ENCODE measurements at places on chromosomes 13 and 19.
A peak's percentile ranks its signal among the peaks of the same experiment; 100 is the strongest.

DNA sequence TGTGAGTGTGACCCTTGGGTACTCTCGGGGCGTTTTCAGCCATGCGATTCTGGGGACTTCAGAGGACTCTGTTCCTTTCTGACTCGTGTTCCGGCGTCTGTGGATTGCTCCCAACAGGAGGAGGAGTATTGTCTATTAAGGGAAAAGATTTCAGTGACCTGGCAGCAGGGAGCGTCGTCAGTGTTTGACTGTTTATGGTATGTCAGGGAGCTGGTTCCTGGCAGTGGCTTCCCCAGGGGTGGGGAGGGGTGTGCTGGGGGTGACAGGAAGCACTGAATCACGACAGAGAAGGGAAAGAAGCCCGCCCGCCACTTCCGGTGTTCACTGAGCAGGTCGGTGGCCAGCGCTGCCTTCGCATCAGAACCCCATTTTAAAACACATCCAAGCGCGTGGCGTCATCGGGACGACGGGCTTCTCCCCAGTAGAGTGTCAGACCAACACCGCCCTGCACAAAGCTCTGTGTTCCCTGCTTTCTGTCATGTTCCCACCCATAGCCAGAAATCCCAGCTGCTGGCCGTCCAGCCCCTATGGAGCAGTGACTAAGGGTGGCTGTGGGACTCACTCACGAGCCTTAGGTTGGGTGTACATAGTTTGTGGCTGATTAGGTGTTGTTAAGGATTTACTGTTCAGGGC is 33.8 kb downstream of the COL4A2 start:
- DNase-seq: peak; percentile 19

- DNase-seq: no peak
Observed at GRCh38 chr19:20969498-20969897, 46.4 kb downstream of the ZNF85 start.

DNA sequence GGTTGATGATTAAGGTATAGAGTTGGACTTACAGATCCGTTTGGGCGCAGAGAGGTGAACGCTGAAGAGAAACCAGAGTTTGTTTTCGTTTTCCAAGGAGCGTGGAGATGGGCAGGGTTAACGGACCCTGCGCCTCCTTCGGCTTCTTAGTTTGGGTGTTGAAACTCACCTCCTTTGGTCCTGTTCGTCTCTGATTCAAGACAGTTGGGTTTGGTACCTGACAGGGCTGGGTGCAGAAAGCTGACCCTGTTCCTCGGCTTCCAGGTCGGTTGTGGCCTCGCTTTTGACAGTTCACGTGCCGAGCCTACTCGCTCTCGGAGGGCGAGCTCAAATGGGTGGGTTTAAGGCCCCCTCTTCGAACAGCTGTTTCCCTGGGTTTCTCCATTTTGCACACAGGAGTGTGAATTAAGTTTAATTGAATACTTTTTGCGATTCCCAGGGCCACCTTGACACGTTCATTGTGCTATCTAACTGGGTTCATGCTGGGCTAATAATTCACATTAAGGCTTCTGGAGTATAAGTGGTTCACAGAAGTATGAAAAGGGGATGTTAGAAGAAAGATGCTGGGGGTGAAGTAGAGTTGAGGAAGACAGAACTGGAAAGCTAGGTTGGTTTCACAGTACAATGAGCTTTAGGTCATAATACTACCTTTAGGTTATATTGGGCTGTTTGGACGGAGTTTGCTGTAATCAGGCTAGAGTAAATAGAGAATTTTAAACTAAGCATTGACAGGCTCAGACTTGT is 638 bp downstream of the USPL1 start:
- DNase-seq: no peak

DNA sequence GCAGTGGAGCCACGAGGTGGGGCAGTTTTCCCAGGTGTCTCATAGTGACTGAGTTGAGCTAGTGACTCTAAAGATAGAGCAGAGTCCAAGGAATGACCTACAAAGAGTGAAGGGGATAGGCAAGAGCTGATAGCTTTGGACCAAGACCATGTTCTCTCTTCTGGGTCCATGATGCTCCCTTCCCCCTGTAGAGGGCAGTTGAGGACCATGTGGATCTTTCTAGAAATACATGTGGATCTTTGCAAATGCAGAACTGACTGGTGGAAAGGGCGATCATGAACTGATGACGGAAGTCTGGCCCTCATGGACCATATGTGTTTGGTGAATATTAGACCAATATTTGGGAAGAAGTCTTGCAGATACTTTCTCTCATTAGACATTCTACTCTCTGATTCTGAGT is 6.9 kb downstream of the PSG1 start:
- DNase-seq: no peak

DNA sequence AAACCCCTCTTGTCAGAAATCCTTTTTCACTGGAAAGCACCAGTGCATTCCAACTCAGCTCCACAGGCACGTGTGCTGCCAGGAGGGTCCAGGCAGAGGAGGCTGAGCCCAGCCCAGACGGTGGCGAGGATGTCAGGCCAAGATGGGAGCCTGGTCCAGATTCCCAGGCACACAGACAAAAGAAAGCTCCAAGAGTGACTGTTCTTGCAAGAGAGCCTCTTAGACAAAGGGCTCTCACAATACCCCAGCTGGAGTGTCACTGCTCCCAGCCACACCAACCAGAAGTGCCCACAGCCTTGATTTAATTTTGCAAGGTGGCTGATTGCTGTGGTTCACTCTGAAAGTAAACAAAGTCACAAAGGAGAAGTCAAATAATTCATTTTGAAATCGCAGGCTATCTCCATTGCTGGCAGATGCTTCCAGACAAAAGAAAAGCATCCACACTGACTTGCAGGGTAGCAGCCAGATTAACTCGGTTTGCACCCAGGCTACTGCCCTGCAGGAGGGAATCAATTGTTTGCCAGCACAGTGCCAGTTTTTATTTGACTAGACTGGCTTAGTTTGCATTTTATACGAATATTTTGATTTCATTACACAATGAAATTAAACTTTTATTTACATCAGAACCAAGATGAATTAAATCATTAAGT is 95.1 kb downstream of the RAB20 start:
- DNase-seq: no peak

DNA sequence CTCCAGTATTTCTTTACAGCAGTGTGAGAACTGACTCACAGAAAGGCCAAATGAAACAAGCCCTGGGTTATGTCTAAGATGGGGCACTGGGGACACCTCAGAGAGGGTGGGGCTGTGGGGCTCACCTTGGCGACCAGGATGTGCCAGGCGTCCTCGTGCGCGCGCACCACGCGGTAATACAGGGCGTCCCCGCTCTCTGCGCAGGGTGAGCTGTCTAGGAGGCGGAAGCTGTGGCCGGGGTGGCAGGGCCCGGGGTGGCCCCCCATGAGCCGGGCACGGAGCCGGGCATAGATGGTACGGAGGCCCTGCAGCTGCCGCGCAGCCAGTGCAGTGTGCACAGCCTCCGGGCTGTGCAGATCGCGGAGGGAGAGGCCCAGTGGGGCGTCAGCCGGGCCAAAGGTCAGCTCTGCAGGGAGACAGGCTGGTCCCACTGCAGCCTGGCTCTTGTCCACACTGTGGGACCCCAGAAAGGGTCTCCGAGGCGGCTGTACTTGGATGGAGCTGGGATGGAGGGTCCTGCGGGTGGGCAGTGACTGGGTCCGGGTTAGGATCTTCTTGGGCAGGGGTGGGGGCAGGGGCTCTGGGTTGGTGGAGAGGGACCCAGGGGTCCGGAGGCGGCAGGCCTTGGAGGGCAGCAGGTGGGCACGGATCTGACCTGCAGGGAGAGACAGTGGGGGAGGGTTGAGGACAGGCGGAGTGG is 3.4 kb downstream of the PEAK3 start:
- DNase-seq: no peak

- DNase-seq: no peak
Observed at GRCh38 chr13:85935868-85936467, 136.7 kb upstream of the SLITRK6 start.

- no peak for DNase-seq
Observed at GRCh38 chr13:107832500-107833100, 382.7 kb downstream of the LIG4 start.

- no peak for DNase-seq
Observed at GRCh38 chr13:112804374-112804773, 114.5 kb downstream of the ATP11A start.

- no peak for DNase-seq
Observed at GRCh38 chr13:21075379-21076249, 14.2 kb upstream of the LATS2 start.
